ENCODE measurements at places on chromosomes 16 and 17.

DNA sequence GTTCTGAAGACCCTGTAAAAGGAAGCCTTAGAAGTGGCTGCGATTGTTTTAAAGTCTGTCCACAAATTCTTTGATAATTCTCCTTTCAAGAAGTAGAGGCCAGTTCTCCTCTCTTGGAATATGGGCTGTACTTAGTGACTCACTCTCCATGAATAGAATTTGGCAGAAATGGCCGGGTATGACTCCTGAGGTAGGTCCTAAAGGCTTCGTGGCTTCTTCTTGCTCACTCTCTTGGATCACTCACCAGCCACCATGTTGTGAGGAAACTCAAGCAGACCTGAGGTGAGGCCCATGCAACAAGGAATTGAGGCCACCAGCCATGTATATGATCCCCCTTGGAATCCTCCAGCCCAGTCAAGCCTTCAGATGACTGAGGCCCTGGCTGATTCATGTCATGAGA is 75.8 kb downstream of the WWOX start:
- DNase-seq = no peak

- DNase-seq = no peak
Observed at GRCh38 chr17:65558311-65558682, 3.2 kb downstream of the AXIN2 start.

DNA sequence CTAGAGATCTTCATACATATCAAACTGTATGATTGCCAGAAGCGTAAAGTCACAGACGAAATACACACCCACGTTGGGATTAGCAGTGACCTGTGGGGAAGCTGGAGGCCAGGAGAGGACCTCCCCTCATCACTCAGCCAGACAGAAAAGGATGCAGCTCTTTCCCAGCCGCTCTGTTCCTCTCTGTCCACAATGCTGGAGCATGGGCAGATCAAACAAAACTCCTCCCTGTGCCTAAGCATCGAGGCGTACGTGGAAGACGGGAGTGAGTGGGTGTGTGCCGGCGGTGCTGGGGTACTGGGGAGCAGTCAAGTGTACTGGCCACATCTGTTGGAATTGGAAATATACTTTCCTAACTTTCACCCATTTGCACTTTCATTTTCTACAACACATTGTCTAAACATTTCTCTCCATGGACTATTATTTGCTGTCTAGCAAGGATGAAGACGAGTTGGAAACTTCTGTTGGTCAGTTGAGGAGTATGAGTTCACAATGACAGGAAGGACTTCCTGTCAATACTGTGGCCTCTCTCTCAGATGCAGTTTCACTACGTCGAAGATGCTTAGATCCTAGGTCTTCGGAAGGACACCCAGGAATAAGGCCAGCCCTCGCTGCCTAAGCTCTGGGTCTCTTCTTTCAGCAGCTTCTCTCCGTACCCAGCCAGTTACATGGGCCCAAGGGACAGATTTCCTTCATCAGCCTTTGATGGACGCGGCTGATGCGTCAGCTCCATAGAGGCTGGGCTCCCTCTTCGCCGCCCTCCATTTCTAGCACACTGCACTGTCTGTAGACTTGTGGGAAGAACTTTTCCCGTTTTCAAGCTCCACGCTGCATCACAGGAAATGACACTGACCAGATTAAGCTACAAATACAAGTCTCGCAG is 30.6 kb upstream of the ENDOV start:
- DNase-seq = no peak

DNA sequence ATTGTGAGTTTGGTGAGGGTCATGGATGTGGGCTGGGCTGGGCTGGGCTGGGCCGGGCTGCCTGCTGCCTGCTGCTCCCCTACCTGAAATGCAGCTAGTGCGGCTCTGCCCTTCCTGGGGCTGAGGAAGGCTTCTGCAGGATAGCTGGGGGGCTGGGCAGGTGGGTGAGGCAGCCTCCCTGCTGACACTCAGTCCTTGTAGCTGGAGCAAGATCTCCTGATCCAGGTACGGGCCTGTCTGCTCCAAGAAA is 4.7 kb downstream of the RPL13 start:
- no peak for DNase-seq

DNA sequence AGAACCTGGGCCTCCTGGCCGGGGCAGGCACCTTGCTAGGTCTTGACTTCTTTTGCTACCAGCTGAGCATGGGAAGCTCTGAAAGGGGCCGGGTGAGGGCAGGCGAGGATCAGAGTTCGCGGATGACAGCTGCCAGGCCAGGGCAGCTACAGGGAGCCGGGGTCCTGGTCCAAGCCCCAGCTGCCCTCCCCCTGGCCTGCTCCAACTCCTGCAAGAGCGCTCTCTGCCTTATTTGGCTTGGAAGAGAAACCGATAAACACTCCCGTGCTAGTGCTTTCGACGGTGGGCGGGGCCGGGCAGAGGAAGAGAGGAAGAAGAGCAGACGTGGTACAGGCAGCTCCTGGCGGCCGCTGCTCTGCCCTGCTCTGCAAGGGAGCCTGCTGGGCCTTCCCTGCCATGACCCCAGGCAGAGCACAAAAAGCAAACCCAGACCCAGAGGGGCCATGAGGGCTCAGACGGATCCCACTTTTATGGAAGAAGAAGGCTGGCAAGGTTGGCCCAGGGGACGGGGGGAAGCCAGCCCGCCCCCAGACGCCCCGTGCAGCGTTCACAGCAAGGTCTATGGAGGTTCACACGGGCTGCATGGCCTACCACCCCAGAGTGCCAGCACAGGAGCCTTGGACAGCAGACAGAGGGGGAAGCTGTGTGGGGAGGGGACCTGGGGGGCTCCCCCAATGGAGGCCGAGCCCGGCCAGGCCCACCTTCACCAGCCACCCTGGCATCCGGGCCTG is 25.6 kb downstream of the PIEZO1 start:
- DNase-seq = peak; percentile 53

- no peak for DNase-seq
Observed at GRCh38 chr17:68231541-68231940, 16.3 kb upstream of the AMZ2 start.

- no peak for DNase-seq
Observed at GRCh38 chr17:66545918-66546317, 243.5 kb downstream of the PRKCA start.

- DNase-seq = no peak
Observed at GRCh38 chr17:77738751-77739531, 219.6 kb upstream of the TNRC6C start.

DNA sequence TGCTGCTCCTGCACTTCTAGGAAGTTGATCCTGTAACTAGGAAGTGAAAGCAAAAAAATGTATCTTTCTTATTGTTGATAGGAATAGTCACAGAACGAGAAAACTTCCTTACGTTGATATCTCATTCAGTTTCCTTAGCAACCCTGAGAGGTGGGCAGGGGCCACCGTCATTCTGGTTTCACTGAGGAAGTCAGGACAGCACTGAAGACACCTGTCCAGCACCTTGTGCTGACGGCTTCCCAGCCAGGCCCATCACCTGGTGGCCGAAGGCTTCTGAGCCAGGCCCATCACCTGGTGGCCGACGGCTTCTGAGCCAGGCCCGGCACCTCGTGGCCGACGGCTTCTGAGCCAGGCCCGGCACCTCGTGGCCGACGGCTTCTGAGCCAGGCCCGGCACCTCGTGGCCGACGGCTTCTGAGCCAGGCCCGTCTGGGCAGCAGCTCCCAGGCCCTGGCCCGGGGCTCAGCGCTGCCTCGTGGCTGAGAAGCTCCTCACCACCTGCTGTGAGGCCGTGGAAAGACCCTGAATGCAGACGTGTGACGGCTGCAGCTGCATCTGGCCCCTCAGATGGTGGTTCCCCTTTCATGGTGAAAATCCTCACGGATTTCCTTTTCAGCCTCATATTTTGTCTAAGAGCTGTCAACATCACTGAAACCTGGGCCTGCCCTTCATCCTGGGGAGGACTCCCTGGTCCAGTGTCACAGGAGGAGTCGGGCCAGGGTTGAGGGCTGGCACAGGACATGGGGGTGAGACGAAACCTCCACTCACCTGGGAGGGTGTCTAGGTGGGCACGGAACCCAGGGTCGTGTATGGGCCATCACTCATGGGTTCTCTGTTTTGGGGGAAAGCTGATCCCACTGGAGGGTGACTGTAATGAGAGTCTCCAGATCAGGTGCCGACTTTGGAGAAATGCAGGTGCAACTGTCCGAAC is 33.0 kb upstream of the ZNF750 start:
- DNase-seq = no peak

GRCh38 chr17:14693382-14693781 is 392.5 kb downstream of the HS3ST3B1 start:
- no peak for DNase-seq

- no peak for DNase-seq
Observed at GRCh38 chr17:77449908-77450741, 309.4 kb downstream of the SEC14L1 start.

GRCh38 chr17:12928736-12929135 is 89.1 kb downstream of the ELAC2 start:
- DNase-seq = no peak

GRCh38 chr17:8029121-8029520 is 9.7 kb upstream of the ALOX15B start:
- no peak for DNase-seq

All from T-helper 2 cell (primary cell).